ENCODE measurements at places on chromosomes 3 and 15.

- DNase-seq: no peak
These were observed 978 bp upstream of the CMC1 start for GRCh38 chr3:28240441-28240840.

DNA sequence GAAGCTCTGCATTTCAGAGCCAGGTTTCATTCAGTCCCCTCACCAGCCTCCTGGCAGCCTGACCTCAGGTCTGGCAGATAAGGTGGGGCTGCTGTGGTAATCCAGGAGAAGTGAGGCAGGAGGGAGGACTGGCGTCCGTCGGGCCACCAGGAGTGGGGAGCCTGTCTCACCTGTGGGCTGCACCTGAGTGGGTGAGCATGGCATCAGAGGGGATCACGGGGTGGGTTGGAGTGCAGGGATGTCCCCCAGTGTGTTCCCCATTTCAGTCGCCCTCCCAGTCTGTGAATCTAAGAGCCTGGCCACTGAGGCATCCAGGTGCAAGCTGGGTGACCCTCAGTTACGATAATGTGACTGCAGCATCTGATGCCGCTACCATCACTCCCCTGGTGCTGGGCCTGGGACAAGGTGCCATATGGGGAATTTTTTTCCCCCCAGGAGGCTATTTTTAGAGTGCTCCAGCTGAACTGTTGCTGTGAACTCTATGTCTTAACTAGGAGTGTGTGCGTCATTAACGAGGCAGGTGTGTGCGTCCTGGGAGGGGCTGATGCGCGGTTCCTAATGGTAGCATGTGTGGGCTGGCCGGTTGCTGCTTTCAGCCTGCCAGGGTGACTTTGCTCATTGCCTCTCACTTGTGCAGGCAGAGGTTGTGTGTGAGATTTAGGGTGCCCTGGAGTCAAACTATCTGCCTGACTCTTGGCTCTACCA, 165.2 kb downstream of the SLCO3A1 start:
- no peak for DNase-seq

DNA sequence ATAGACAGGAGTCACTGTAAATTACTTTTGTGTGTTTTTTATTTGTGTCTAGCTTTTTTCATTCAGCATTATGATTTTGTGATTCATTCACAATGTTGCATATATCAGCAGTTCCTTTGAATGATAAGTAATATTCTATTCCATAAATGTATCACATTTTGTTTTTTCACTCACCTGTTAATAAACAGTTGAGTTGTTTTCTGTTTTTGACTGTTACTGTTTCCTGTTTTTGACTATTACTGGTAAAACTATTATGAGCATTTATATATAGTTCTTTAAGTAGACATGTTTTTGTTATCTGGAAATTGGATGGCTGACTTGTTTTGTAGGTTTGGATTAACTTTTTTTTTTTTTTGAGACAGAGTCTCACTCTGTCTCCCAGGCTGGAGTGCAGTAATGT, 138.4 kb downstream of the RSRC1 start:
- DNase-seq: no peak

DNA sequence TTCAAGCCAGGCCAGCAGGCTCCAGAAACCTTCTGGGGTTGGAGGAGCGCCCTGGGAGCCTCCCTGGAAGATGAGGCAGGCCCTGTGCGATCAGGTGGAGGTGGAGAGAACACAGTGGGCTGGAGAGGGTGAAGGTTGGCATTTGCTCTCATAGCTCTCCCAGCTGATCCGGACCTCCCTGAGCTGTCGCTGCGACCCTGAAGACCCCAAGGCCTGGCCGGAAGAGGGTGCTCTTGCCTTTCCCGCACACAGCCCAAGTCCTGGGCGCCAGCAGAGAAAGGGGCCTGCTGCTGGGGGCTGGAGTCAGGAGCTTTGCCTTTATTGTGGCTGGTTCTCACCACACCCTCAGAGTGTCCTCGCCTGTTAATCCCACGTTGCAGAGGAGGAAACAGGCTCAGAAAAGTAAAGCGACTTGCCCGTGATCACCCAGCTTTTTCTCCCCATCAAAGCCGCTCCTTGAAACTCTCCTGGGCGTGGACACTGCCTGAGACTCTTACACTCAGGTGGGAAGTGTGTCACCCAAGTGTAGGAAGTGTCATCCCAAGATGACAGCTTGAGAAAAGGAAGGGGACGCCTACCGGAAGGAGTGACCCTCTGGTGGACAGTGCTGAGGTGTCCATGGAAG, 8.6 kb upstream of the RPL29 start:
- no peak for DNase-seq

DNA sequence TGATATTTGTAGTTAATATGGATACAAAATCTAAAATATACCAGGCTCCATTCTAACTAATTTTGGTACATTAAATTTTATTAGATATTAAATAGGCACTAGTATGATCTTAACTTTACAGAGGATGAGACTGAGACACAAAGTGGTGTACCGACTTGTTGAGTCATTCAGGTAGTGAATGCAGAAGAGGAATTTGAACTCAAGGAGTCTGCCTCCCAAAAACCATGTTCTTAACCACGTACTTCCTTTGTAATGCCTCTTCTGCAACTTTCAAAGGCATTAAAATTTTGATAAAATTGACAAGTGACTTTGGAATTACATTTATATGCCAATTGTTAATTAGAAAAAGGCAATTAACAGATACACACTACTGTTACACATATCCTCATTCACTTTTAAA, 61.8 kb downstream of the ZBBX start:
- peak; percentile 52 for DNase-seq

- DNase-seq: peak; percentile 42
These were observed 11.5 kb upstream of the TIMP4 start for GRCh38 chr3:12170207-12170606.

GRCh38 chr3:42084586-42084985, 6.6 kb upstream of the TRAK1 start:
- no peak for DNase-seq

GRCh38 chr3:56314842-56315241, 153.4 kb downstream of the ERC2 start:
- DNase-seq: no peak

DNA sequence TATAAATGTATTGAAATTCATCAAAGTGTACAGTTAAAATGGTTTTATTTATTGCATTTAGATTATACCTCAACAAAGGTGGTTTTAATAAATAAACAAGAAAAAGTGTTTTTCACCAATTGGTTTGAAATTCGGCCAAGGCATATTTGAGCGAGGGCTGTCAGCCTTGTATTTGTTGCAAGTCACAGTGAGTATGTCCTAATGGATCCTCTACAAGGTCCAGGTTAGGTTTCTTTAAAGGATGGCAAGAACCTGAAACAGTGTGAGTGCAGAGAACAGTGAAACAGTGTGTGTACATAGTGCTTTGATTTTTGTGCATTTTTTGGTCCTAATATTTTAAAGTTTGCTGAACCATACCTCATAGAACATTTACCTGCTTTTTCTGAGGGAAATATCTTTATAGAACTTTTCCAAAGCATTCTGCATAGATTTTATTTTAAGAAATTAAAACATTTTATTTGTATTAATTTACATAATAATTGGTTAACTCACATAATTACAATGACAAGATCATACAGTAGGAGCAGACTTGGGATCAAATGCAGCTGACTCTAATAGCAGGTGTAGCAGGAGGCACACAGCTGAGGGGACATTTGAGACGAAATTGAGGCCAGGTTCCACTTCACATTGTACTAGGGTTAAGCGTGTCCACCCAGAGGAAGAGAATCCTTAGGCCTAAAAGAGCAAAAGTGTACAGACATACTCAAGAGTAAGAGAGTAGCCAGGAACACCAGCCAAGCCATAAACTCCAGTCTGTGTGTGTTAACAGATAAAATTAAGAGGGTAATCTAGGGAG, 428.8 kb upstream of the TPRG1 start:
- DNase-seq: no peak

DNA sequence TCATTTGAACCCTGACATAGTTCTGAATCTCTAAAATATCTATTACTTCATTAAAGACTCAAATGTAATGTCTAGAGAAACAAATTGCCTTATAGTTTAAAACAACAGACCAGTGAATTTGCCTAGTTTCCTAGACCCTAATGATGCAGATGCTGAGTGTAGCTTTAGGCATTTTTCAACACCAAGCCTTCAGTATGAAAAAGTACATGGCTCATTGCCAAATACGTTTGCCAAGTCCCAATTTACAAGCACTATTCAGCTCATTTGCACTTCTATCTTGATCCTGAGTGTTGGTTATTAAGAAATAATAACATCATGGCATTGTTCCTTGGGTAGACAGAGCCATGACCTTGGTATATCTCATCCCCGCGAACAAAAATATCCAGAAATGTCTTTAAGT, 46.8 kb downstream of the EOMES start:
- DNase-seq: no peak

DNA sequence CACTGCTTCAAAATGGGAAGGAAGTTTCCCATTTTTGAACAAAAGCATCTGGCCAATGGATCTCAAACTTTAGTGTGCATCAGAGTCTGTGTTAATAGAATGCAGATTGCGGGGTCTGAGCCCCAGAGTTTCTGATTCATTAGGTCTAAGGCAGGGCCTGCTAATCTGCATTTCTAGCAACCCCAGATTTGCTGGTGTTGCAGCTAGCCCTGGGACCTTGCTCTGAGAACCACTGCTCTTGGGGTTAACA, 30.7 kb upstream of the USP3 start:
- no peak for DNase-seq

GRCh38 chr3:152328841-152329240, 60.1 kb downstream of the MBNL1 start:
- no peak for DNase-seq

GRCh38 chr3:161915418-161915750, 418.8 kb downstream of the OTOL1 start:
- DNase-seq: no peak

GRCh38 chr3:146313031-146313745, 62.3 kb upstream of the PLSCR4 start:
- DNase-seq: no peak

DNA sequence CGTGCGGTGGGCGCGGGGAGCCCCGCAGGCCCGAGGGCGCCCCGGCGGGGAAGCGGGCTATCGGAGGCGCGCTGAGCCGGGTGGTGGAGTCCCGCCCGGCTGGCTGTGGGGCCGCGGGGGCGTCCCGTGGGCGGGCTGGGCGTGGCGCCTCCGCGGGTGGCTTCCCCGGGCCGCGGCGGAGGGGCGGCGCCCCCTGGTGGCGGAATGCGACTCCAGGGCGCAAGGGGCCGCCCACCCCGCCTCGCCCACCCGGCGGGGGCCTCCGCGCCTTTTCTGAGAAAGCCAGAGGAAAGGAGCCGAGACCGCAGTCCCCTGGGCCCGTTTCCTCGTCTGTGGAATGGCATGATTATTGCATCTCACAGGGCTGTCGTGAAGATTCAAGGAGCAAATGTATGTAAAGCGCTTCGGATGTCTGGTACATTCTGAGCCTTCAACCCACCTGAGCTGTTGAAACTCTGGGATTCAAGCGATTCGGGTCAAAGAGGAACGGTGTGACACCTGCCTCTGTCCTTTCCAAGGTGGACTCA, 31.9 kb upstream of the RAB6B start:
- no peak for DNase-seq

DNA sequence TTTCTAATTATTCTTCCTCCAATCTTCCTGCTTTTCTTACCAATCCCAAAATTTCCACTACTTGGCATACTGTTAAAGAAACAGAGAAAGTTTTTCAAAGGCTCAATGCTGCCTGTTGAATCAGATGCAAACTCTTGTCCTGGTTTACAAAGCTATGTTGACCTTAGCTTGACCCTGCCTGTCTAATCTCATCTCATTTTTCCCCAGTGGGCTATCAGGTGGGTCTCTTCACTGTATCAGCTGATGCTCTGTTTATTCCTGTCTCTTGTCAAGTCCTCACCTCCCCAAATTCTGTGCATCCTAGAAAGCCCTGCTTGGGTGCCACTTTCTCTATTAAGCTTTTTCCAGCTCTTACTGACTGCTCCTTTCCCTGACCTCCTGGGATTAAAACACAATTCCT, 18.2 kb downstream of the NFKBIZ start:
- no peak for DNase-seq

- no peak for DNase-seq
These were observed 4.6 kb upstream of the ANKRD63 start for GRCh38 chr15:40287505-40287904.

DNA sequence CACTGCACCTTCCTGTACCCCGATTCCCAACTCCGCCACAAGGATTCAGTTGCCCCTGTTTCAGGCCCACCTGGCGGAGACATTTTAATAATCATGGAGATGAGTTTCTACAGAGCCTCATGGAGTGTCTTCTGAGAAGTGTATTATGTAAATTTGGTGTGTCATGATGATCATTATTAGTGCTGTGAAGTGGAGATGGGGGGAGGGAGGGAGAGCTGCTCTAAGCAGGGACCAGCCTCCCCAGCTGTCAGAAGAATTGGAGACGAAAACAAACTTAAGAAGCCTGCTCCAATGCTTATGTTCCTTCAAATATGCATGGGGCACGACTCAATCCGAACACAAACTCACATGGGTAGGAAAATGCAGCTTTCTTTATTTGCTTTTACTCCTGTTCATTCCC, 127.8 kb downstream of the EPHB1 start:
- no peak for DNase-seq

- no peak for DNase-seq
These were observed 15.7 kb upstream of the RTP1 start for GRCh38 chr3:187181454-187182170.

DNA sequence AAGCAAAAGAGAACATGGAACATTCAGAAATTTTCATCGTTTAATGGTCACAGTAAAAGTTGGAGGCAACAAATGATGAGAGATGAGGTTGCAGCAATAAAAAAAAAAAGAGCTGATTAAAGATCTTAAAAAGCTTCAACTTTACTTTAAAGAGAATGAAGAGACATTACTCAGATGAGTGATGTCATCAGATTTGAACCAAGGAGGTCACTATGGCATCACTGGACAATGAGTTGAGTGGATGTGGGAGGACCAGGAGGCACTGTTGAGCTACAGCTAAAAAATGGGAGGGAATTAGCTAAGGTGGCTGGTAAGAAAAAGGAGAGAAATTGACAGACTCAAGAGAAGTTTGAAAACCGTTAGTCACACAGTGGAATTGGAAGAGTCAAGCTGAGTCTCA, 138.4 kb downstream of the SST start:
- no peak for DNase-seq

GRCh38 chr15:41989573-41990242, 17.4 kb upstream of the EHD4 start:
- peak; percentile 82 for DNase-seq

- peak; percentile 56 for DNase-seq
These were observed 36.7 kb upstream of the ZNF710 start for GRCh38 chr15:89964232-89964954.

GRCh38 chr3:133965013-133965570, 64.6 kb downstream of the SLCO2A1 start:
- no peak for DNase-seq

DNA sequence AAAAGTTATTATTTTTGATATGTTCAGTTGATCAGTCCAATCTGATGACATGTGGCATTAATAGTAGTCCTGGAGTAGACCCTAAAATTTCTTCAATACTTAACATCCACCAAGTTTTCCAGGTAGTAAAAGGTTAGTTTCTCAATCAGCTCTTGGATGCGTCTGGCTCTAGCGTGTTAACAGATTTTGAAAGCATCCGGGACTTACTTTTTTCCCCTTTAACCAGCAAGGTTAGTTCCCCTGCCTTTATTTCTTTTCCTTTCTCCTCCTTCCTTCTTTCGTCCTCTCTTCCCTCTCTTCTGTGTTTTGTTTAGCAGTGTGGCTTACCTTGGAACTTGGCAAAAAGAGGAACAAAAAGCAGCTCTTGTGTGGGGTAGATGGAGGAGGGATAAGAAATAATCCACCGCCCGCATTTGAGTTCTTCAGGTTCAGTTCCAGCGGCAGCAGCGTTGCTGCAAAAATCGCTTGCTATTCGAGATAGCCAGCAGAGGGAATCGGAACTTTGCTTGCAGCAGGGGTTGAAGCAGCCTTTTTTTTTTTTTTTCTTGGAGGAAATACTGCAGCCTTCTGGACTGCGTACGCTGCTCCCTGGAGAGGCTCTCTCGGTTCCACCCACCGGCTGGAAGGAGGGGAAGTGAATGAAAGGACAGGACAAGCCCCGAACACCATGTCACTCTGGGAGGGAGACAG, at the start of gene RBMS3:
Gene RBMS3 (plus strand): TSS at position 668 of the 690 bp plus-strand sequence.
- peak; percentile 30 for DNase-seq
